Cerebellar cortex (tissue), 1 donor: ENCODE measurements at places on chromosomes 4 and X.

- no peak for DNase-seq
Observed at GRCh38 chr4:6324461-6324998, 54.9 kb downstream of the WFS1 start.

- DNase-seq: peak; percentile 34
Observed at GRCh38 chr4:150366487-150366999, 215.4 kb upstream of the MAB21L2 start.

GRCh38 chr4:150009533-150009932 lies 68.7 kb upstream of the DCLK2 start:
- no peak for DNase-seq

- DNase-seq: no peak
Observed at GRCh38 chr4:11801466-11802446, 373.1 kb upstream of the HS3ST1 start.

GRCh38 chrX:75596178-75596577 lies 73.3 kb upstream of the ZDHHC15 start:
- no peak for DNase-seq

DNA sequence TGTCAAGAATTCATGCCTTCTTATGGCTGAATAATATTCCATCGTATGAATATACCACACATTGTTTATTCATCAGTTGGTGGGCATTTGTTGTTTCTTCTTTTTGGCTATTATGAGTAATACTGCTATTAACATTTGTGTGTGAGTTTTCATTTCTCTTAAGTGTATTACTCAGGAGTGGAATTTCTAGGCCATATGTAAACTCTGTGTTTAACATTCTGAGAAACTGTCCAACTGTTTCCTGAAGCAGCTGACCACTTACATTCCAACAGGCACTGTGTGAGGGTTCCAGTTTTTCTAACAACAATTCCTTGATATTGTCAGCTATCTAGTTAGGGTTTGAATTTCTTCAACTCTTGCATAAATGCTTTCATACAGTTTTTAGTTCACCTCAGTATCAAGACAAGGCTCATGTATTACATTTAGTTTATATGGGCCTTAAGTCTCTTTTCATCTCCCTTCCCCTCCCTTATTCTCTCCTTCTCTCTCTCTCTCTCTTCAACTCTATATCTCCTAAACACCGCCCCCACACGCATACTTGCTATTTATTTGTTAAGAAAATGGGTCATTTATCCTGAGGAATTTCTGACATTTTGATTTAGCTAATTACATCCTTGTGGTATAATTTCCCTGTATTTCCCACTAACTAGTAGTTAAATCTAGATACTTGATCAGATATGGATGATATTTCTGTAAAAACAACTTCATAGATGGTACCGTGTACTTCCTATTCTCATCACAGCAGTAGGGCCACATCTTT lies 77.4 kb downstream of the WDR19 start:
- DNase-seq: no peak

DNA sequence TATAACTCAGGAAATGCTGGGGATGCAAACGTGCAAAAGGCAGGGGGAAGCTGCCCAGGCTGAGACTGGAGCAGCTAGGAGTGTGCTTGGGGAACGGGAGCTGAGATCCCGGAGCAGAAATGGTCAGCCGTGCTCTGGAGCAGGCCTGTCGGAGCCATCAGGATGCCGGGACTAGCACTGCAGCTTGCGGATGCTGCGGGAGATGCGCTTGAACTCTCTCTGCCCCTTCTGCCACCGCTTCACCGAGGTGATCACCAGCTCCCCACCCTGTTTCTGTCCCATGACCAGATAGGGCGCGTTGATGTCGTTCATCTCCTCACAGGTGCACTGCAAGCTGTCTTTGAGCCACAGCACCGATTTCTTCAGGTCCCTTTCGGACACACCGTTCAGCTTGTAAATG lies 7.6 kb downstream of the SFRP2 start:
- no peak for DNase-seq

DNA sequence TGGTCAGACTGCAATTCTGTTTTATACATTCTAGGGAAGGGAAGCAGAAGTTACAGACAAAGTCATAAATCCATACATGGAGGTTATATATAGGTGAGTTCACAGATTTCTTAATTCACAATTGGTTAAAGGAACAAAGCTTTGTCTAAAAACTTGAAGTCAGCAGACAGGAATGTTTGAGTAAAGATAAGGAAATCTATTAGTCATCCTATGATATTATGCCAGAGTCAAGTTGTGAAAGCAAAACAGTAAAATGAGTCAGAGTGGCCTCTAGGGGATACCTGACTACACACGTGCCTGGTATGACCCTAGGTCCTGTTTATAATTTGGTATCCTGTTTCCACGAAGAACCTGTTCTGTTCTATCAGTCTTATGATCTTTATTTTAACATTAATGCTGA lies 31.5 kb downstream of the ACTRT1 start:
- DNase-seq: no peak

GRCh38 chr4:69030326-69030725 lies 65.9 kb upstream of the UGT2B7 start:
- DNase-seq: no peak

DNA sequence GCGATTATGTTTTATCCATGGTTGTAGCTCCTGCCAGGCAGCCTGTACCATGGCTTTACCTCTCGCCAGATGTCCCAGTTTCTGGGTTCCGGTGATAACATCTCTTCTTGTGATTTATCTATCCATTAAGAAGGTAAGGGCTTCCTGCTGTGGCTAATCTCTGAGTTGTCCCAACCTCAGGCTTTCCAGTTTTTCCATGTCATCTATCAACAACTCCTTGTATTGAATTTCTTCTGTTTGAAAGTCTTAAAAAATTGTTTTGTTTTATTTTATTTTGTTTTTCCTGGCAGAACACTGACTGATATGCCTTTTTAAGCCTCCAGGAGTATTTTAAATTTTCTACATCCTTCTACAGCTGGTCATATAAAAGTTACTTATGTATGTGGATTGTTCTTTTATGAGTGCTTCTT lies 241.9 kb downstream of the ANTXR2 start:
- DNase-seq: no peak

- DNase-seq: no peak
Observed at GRCh38 chrX:85544609-85545008, 165.1 kb upstream of the POF1B start.

DNA sequence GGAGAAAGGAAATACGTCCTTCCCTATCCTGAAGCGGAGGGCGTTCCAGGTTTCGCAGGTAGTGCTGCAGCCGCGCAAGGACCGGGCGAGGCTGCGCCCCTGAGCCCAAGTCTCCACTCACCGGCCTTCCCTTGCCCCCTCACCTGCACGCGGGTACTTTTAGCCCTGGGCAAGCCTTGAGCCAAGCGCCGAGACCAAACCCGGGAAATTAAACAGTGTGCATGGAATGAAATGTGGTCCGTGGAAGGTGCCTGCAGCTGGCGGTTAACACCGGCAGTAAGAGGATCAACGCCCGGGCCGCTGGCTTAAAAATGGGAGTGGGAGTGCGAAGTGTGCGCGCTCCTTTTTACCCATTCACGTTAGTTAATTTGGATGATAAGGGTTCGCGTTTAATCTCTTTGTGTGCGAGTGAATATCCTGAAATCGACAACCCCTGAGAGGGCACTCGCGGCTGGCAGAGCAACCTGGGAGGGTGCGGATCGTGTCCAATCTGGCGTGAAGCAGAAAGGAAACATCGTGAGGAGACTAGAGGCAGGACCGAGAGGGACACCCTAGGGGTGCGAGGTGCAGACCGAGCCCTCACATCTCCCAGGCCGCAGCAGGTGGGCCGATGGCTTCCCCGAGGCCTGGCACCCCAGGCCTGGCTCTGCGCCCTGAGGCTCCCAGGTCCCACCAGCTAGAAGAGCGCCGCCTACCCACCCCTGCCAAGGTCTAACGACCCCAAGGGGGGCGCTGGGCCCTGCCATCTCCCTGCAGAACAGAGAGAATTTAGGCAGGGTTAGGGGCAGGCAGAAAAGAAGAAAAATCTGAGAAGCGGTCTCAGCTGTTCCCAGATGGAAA lies 2.0 kb upstream of the HELT start:
- no peak for DNase-seq

DNA sequence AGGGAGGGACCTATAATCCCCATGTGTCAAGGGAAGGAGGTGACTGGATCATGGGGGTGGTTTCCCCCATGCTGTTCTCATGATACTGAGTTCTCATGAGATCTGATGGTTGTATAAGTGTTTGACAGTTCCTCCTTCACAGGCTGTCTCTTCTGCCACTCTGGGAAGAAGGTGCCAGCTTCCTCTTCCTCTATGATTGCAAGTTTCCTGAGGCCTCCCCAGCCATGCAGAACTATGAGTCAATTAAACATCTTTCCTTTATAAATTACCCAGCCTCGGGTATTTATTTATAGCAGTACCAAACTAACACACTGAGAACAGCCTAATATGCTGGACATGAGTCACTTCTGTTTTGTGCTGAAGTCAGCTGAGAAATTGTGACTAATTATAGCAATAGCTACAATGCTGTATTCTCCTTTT lies 656.9 kb upstream of the CPEB2 start:
- DNase-seq: no peak

- no peak for DNase-seq
Observed at GRCh38 chr4:40418430-40419230, 83.5 kb downstream of the CHRNA9 start.

DNA sequence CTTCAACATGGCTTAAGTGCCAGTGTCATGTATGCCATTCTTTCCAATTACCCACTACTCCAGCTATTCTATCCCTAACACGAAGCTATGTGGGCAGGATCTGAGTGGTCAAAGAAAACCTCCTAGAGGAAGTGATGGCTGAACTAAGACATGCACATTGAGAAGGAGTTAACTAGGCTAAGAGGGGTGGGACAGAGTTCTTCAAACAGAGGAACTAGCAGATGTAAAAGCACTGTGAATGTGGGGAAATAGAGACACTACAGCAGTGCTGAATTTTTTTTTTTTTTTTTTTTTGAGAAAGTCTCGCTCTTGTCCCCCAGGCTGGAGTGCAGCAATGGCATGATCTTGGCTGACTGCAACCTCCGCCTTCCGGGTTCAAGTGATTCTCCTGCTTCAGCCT lies 6.2 kb downstream of the JCHAIN start:
- DNase-seq: no peak

- no peak for DNase-seq
Observed at GRCh38 chr4:106312997-106313522, 2.9 kb downstream of the TBCK start.

GRCh38 chr4:140642674-140643437 lies 74.1 kb upstream of the UCP1 start:
- DNase-seq: peak; percentile 32

DNA sequence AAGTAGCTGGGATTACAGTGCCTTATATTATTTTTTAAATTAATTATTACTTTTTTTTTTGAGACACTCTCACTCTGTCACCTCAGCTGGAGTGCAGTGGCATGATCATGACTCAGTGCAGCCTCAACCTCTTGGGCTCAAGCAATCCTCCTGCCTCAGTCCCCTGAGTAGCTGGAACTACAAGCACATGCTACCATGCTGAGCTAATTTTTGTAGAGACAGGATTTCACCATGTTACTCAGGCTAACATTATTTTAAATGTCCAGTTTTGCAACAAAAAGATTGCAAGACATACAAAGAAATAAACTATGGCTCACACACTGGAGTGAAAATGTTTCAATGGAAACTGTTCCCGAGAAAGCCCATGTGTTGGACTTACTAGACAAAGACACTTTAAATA lies 59.2 kb downstream of the MND1 start:
- DNase-seq: no peak

GRCh38 chr4:132982151-132982550 lies 166.9 kb upstream of the PCDH10 start:
- no peak for DNase-seq

- no peak for DNase-seq
Observed at GRCh38 chrX:94400488-94400887, 726.5 kb downstream of the FAM133A start.

DNA sequence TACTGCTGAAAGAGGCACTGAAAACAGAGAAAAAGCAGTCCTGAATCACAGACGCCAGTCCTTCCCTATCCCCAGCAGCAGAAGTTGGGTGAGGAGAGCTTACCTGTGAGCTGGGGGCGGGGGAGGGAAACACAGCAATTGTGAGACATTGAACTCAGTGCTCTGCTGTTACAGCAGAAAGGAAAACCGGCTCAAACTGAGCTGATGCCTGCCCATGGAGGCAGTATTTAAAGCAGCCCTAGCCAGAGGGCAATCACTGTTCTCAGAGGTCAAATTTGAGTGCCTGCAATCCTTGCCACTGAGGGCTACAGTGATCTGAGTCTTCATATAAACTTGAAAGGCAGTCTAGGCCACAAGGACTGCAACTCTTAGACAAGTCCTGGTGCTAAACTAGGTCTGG lies 220.7 kb downstream of the GRXCR1 start:
- no peak for DNase-seq

DNA sequence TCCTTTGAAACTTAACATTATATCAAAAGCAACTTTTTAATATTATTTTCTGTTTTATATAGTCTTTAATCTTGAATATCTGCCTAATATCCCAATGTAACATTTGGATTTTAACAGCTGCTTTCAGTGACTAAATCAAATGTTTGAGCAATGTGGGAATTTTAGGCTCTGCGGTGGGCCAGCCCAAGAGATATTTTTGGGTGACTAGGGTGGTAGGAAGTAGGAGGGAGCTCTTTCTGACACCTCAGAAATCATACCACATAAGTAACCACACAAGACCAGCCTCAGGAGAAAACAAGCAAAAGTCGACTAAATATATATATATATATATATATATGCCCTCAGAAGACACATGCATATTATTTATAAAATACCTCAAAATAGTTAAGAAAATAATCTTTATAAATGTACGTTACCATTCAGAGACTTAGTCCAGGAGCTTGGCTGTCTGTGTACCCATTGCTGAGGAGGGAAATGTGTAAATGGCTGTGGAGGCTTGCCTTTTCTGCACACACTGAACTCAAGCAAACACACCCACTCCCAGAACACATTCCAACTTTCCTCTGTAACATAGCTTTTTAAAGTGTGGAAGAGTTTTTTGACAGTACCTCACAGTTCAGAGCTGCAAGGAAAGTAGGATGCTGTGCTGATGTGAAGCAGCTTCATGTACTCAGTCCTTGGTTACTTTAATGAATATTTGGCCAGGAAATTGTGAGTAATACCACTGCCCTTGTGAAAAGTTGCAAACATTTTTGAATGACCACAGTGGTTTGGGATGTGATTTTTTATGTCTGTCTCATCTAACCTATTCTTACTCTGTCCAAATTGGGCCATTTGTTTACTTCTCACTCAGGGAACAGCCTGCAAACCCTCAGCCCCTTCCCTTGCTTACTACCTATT lies at the start of gene RTL3:
RTL3 (minus strand) TSS at position 484 of the 900 bp plus-strand sequence. CDS start 908 bp downstream, outside the sequence.
- no peak for DNase-seq

GRCh38 chr4:70057651-70058050 lies 7.4 kb downstream of the HTN1 start:
- DNase-seq: no peak

DNA sequence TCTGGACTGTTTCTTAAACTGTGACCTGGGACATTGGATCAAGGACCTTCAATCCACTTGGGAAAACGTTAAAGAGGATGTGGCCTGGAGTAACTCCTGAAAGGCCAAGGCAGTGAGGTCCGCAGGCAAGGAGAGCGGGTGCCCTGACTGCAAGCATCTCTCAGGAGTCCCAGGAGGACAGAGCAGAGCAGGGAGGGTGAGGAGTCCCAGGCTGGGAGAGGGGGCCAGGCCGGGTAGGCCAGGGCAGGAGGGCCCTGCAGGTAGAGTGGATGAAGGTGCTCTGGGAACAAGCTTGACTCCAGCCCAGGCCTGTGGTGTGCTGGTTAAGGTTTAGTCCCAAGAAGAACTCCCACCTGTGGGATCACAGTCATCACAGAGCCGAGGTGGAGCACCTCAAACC lies 13.8 kb downstream of the PNMA6E start:
- no peak for DNase-seq

- DNase-seq: peak; percentile 7
Observed at GRCh38 chr4:169922632-169923276, 103.4 kb downstream of the MFAP3L start.
